NCI-H2171 (cell line): ENCODE measurements at places on chromosomes 7 and 10.

GRCh38 chr7:51024867-51025266 is 242.2 kb upstream of the GRB10 start:
- DNase-seq: no peak

GRCh38 chr7:34849163-34849960 is 187.9 kb downstream of the DPY19L1 start:
- no peak for DNase-seq

GRCh38 chr7:2972835-2973161 is 70.9 kb downstream of the CARD11 start:
- no peak for DNase-seq

DNA sequence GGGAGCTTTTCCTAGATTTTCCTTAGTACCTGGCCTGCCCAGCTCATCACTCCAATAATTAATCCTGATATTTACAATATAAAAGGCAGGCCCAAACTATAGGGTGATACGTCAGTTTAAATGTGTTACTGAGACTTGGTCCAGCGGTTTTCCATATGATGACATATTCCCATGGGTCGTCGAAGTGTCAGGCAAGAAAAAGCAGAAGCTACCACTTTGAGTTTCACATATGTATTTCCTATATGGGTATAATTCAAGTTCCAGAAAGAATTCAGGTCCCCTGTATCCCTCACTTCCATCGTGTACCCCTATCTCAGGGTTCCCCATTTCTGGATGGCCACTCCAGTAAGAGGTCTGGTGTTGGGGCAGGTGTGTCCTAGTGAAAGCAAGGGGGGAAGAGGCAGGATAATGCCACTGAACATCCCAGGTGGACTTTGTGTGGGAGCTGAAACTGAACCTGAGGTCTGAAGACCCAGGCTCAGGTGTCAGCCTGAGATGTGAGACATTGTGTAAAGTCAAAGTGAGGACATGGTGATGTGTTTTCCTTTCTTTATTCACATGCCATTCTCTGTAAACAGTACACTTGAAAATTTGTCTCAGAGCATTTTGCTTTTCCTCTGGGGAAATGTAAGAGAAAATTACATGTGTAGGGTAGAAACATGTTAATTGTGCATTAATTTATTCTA is 167.8 kb downstream of the PLXDC2 start:
- no peak for DNase-seq

DNA sequence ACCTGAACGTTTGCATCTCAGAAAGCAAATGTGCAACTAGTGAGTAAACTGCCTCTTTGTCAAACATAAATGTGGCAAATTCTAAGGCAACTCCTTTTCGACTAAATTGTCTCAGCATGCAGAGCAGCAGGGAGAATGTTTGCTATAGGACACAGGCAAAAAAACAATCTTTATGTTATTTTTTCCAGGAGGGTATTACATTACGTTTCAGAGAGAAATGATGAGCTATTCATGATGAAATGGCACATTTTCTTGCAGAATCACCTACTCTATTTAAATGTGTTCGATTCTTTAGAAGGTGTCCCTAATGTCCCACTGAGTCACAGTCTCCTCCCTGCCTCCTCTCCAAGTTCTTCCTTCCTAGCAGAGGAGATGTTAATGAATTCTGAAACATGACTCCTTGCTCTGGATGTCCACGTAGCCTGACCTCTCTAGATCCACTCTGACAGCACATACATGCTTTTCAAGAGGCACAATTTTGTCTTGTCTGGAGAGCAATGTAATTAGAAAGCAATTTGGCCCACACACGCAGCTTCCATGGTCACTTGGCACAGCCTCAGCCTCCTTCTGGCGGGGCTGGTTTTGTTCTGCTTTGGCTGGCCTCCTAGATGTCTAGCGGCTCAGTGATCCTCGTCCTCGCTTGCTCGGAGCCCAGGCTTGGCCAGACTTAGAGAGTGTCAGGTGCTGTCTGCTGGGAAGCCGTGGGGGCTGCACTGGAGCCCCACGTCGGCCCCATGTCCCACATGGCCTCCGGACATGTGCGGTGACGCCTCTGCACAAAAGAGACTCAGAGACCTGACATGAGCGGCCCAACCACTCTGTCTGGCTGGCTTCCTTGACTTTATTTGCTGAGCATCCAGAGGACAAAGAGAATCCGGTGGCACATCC is 125.7 kb upstream of the ZNF438 start:
- DNase-seq: no peak

DNA sequence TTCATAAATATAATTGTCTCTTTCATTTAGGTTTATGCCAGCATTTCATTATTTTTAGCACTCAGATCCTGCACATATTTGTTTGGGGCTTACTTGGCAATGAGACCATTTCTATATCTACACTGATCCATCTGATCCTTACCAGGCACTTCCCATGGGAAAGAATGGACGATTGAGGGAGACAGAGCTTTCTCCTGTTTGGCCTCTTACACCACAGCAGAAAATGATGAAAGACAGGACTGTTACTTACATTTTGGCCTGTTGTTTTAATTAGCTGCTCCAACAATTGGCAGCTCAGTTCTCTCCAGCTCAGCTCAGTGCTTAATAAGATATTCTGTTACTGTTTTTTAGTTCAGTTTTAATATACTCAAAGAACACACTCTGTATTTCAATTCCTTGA is 77.6 kb upstream of the RSU1 start:
- no peak for DNase-seq

DNA sequence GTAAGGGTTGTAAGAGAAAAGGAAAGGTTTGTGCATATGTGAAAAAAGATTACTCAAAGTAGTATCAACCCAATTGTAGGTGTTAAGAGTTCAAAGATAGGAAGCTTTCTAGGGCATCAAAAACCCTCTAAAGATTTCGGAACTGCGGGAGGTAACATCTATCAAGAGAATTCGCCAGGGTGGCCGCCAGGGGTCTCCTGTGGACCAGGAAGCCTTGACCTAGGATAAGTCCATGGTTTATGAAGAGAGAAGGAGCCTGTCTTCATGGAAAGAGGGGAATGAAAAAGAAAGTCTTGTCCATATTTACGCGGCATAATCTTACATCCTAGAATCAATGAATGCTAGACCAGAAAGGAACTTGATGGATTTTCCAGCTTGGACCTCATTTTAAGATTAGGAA is 140.7 kb upstream of the CALCR start:
- no peak for DNase-seq

GRCh38 chr7:602341-603141 is 82.9 kb upstream of the PDGFA start:
- DNase-seq: no peak

- DNase-seq: no peak
Observed at GRCh38 chr10:76149182-76149581, 717.8 kb downstream of the LRMDA start.

DNA sequence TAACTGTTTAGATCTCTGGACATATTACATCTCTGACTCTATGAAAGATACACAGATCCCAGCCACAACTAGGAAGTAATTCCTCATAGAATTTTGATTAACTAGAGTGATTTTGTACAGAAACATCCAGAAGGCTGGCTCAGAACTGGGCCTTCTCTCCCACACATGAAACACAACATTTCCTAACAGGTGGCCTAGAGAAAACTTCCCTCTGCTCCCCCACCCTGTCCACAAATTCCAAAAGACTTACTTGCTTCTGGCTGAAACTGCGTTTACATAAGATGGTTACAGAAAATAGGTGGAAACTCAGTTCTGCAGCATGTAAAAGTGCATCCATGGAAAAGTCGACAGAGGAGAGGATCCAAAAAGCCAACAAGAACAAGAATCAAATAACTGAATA is 132.9 kb downstream of the FZD1 start:
- DNase-seq: no peak

DNA sequence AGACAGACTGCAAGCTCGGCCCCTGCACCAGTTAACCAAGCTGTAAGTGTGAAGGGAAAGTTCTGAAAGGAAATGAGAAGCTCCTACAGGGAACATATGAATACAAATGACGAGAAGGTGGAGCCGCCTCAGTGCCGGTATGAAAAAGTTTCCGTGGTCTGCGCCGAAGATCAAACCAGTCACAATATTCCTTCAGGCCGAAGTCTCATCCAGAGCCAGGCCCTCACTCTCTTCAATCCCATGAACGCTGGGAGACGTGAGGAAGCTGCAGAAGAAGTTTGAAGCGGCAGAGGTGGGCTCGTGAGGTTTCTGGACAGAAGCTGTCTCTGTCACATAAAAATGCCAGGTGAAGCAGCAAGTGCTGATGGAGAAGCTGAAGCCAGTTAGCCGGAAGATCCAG is 71.9 kb downstream of the CFAP46 start:
- no peak for DNase-seq

GRCh38 chr10:79502561-79503309 is 9.6 kb upstream of the EIF5AL1 start:
- no peak for DNase-seq

- no peak for DNase-seq
Observed at GRCh38 chr10:111125102-111125501, 48.3 kb downstream of the ADRA2A start.

DNA sequence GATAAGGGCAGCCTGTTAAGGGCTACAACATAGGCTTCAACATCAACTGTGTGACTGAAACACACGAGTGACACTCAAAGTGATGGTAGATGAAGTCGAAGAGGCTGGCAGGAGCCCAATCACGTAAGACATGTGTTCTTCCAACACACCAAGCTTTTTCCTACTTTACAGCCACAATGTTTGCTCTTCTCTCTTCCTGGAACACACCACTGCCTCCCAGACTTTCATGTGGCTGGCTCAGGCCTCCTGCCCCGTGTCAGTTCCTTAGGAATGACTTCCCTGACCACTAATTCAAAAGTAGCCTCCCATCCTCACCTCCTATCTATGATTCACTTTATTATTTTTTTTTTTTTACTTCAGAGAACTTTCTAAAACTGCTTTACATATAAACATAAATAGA is 209.2 kb downstream of the GPAM start:
- no peak for DNase-seq

- DNase-seq: no peak
Observed at GRCh38 chr10:48324580-48324979, 18.1 kb downstream of the MAPK8 start.

DNA sequence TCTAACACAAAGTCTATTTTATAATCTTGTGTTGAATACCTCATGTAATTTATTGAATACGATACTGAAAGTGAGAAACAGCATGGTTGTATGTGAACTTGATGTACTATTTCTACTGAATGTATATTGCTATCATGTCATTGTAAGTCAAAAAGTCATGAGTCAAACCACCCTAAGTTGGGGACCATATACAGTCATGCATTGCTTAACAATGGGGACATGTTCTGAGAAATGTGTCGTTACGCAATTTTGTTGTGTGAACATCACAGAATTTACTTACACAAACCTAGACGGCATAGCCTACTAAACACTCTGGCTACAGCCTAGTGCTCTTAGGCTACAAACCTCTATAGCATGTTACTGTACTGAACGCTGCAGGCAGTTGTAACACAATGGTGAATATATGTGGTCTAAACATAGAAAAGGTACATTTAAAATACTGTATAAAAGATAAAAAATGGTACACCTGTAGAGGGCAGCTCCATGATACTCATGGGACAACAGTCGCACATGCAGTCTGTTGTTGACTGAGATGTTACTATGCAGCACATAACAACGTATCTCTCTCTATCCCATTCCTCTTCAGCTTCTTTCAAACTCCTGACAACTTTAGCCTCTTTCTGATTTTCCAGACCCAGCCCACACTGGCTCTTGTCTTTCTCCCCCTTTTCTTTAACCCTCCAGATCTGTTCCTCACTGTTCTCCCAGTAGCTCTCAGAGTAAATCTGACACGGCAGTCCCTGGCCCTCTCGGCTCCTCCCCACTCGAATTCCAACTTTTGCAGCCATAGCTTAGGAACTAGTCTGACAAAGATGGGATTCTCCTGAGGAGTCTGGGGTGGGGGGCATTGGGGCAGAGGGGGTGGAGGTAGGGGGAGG is 90.1 kb downstream of the SNX10 start:
- no peak for DNase-seq

GRCh38 chr7:74217455-74218342 is 7.9 kb downstream of the LAT2 start:
- DNase-seq: peak; percentile 12

- DNase-seq: no peak
Observed at GRCh38 chr10:5443429-5443828, 31.1 kb downstream of the NET1 start.

DNA sequence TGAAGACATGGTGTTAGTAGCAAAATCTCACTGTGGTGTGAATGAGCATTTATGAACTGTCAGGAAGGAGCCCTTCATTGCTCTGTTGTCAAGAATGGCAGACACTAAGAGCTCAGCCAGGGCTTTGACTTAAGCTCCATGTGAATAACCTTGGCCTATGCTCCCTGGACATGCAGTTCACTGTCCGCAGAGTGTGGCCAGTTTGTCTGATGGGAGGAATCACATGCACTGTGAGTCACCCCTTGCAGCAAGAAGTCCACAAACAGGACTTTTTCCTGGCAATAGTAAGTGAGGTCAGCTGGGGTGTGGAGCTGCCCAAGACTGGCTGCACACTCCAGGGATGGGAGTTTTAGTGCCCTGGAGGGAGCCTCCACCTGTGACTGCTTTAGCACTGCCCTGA is 49.5 kb downstream of the ZNF37A start:
- DNase-seq: no peak

DNA sequence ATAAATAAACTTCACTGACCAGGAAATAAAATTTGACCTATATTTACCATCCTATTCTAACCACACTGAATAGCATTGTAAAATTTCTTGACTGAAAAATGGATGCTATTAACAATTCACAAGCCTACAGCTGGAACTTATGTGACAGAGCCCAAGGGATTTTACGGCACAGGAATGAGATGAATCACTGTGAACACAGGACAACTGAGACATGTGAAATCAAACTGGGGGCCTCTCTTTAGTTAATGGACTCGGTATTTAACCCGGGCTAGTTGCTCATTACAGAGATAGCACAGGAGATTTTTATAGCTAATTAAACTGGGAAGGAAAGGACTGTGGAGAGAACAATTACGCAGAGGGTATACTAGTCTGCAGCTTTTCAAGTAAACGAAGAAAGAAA is 100.6 kb downstream of the MICU1 start:
- DNase-seq: no peak

GRCh38 chr7:1740214-1740613 is 70.1 kb downstream of the ELFN1 start:
- no peak for DNase-seq

- DNase-seq: no peak
Observed at GRCh38 chr7:22205631-22206030, 151.3 kb downstream of the RAPGEF5 start.

GRCh38 chr7:584122-584465 is 64.4 kb upstream of the PDGFA start:
- DNase-seq: no peak

DNA sequence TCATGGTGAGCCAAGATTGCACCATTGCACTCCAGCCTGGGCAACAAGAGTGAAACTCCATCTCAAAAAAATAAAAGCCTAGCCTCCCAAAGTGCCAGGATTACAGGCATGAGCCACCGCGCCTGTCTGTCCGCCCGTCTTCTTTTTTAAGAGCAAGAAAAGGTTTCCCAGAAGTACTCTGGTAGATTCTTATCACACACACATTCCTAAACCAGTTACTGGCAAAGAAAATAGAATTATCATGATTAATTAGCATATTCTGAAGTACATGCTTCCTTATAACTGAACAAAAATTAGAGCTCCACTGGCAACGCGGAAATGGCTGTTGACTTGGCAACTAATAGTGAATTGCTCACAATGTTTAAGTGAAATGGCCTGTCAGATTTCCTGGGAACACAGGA is 87.0 kb downstream of the ADK start:
- no peak for DNase-seq
